Femur (tissue), 1 donor: ENCODE measurements at places on chromosomes 2 and 18.

DNA sequence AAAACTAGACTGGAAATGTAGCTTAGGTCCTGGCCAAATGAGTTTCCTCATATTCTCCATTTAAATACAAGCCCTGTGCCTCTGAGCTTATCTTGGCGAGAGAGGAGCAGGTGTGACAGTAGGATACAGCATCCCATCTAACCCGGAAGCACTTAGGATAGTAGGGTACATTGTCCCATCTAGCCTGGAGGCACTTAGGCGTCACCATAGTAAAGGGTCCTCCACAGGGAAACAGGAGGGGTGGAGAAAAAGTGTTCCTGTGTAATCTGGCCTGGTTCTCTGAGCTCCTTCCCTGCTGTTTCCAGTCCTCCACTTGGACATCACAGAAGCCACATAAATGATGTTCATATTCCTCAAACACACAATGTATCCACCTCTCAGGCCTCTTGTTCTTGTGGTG, 301.4 kb downstream of the GALR1 start:
- no peak for DNase-seq

GRCh38 chr2:229640636-229641035, 73.7 kb downstream of the DNER start:
- DNase-seq, result no peak

DNA sequence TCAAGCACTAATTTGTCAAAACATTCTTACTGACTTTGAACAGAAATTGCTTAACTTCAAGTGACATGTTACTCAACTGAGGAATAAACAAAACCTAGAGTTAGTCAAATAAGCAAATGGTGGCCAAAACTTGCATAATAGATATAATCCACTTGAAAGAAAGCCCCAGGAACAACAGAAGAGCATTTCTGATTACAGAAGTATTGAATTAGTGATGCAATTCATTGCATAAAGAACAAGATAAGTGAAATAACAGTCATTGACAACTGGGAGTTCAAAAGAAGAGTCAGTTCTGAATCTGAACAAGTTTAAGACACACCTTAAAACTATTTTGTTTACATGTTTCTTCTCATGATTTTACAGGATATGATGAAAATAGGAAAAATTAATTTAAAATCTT, 30.8 kb downstream of the COBLL1 start:
- no peak for DNase-seq

- peak; percentile 35 for DNase-seq
These were observed 489.9 kb downstream of the NYAP2 start for GRCh38 chr2:225889452-225889851.

DNA sequence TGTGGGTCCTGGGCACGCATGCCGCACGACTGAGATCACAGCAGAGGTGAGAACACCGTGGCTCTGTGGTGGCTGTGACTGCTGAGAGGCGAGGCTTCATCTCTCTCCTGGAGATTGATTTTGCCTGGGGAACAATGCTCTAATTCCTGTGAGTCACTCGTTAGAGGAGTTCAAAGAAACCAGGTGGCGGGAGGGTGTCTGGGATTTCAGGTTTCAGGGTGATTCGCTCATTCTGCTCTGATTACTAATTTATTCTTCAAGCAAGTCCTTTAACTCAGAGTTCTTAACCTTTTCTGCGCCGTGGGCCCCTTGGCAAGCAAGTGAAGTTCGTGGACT, 56.3 kb downstream of the GLI2 start:
- no peak for DNase-seq

- DNase-seq, result peak; percentile 47
These were observed 34.6 kb downstream of the SETBP1 start for GRCh38 chr18:44715245-44715644.

- no peak for DNase-seq
These were observed 29.9 kb downstream of the SCN7A start for GRCh38 chr2:166464187-166464586.

DNA sequence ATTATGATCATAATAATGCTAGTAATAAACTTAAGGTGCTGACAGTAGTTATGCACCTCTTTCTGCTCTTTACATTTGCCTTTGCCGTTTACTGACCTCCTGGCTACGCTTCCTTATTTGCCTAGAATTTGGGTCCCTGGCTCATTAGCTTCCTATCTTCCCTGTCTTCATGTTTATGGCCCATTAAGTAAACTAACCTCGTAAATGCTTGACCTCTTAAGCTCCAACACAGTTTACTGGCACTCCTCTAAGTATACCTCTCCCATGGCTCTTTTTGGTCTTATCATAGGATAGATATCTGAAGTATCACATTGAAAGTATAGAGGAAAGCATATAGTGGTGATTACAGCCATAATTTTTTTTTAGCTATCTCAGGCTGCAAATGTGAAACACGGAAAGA, 657.3 kb upstream of the SLC39A10 start:
- DNase-seq, result no peak

- no peak for DNase-seq
These were observed 89.8 kb upstream of the MMADHC start for GRCh38 chr2:149677416-149677815.

DNA sequence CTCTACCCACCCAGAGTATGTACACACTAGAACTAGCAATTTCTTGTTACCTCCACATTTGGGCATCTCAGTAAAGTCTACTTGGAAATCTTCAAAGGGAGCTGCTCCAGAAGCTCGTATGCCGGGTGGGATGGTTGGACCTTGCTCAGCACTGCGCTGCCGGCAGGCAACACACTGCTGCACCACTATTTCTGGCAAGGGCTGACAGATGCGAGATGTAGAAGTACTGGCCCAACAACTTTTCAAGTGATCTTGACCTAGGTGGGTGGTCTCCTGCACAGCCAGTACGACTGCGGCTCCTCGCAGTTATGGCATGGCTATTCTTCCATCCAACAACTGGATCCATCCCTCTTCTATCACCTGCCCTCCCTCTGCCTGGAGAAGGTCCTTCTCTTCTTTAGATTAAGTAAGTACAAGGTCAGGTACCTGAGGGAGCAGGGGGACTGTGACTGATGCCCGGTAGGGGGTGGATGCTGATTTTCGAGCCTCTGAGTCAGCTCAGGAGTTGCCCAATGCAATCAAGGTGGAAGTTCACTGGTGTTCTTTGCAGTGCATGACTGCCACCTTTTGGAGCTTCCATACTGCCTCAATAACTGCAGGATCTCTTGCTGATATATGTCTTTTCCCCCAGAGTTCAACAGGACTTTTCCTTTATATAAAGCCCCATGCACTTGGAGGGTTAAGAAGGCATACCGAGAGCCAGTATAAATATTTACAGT, 100.4 kb upstream of the SLC1A4 start:
- DNase-seq, result no peak

GRCh38 chr2:198494931-198495330, 690.5 kb downstream of the PLCL1 start:
- DNase-seq, result no peak

- DNase-seq, result peak; percentile 77
These were observed 57.9 kb downstream of the ARHGEF33 start for GRCh38 chr2:38947241-38948239.

DNA sequence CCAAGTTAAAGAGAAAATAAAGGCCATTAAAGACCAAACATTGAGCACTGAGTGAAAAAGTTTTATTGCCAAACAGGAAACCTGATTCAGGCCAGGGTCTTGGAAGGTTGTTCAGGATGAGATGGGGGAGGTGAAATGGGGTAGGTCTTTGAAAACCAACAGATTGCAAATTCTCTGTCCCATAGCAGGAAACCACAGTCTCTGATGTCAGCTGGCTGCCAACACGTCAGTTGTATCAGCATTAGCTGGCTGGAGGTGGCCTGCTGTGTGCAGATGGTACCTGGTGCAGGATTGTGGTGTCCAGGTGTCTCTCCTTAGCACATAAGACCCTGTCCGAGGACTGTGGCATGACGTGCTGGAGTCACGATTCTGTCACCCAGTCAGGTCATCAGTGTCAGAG, 106.3 kb downstream of the MSH2 start:
- DNase-seq, result no peak

DNA sequence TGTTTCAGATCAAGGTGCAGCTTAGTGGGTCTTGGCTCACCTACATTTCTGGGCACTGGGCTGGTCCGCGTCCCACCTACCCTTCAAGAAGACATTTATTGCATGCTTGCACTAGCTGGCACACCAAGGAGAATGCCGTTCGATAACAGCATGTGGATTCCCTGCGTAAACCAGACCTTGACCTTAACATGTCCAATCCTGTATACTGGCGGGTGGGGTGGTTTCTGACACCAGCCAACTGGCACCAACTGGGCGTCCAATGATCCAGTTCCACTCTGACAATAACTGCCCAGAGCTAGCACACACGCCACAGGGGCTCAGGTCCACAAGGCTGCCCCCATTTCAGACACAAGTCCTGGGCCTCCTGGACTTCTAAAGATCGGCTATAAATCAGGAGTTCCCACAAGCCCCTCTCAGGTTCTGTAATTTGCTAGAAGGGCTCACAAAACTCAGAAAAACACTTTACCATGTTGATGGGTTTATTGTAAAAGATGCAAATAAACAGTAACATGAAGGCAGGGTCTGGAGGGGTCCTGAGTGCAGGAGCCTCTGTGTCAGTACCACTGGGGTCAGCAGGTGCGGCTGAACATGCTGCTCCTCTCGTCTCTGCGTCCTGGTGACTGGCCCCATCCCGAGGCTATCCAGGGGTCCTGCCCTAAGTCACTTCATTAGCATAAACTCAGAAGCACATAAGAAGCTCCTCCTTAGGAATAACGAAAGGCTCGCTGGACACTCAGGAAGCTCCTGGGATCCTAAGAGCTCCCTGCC, 161.8 kb downstream of the HDAC4 start:
- no peak for DNase-seq

GRCh38 chr18:60406721-60407120, 34.1 kb upstream of the MC4R start:
- no peak for DNase-seq

- DNase-seq, result no peak
These were observed 27.1 kb upstream of the STEAP3 start for GRCh38 chr2:119196301-119197125.

DNA sequence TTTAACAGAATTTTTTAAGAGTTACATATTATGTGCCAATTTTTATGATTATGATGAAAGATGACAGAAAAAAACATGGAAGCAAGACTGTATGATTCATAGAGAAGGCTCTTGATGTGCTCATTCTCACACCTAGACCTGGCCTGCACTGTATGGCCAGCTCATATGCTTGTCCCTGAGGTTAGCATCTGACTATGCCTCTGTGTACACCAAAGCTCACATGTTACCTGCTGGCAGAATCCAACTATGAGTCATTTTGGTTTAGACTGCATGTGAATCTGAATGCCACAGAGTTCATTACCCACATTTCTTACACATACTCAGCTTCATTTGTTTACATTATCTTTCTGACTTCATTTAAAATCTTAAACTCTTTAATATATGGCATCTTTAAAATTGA, 139.0 kb downstream of the DSC3 start:
- DNase-seq, result no peak

- DNase-seq, result no peak
These were observed 86.0 kb downstream of the NRP2 start for GRCh38 chr2:205768341-205768740.

GRCh38 chr2:105675841-105676240, 68.9 kb upstream of the NCK2 start:
- no peak for DNase-seq

DNA sequence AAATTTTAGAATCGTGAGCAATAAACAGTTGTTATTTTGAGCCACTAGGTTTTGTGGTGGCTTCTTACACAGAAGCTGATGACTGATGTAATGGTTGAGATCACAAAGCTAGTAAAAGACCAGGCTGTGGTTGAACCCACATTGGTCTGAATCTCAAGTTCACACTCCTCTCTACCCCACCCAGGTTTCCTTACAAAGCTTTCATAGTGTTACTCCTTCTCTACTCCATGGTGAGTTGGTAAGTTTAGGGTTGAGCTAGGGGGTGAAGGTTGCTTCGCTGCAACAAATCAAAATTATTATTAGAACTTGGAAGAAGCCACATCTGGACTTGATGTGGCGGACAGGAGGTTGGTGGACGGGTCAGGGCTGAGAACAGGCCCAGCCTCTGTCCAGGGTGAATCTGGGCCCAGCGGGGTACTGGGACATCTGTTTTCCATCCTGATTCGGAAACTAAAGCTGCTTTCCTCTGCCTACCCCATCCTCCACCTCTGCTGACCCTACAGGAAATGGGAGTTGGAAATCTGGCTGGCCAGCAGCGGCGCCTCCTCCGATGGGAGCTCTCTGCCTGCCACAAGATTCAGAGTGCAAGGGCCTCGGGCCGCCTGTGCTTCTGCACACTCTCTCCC, 86.3 kb downstream of the ZFP36L2 start:
- peak; percentile 72 for DNase-seq

- no peak for DNase-seq
These were observed 233.4 kb downstream of the NDUFA10 start for GRCh38 chr2:239791526-239792404.

- DNase-seq, result no peak
These were observed 1.6 kb upstream of the STK17B start for GRCh38 chr2:196172951-196173350.

GRCh38 chr18:11688972-11689668, at the start of gene GNAL:
GNAL (plus strand) TSS chr18:11689264; CDS start chr18:11689564, 300 bp downstream.
- DNase-seq, result peak; percentile 86

- no peak for DNase-seq
These were observed 21.0 kb downstream of the ZC3H6 start for GRCh38 chr2:112296407-112296806.

- no peak for DNase-seq
These were observed 48.4 kb downstream of the POU3F3 start for GRCh38 chr2:104902317-104902716.

DNA sequence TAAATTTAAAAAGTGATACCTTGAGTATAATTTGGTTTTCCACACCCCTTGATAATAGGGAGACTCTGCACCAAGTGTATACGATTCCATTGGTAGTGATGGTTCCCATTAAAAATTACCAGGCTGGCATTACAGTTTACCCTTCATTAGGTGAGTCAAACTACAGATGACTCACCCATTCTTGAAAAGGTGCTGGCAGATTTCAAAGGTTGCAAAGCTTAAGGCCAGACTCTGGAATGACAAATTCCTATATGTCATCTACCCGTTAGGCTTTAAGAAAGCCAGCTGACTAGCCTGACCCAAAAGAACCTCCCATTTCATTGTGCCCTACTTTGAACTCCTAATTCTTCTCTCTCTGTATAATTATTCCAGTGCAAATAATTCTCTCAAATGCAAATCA, 124.4 kb downstream of the LRRTM4 start:
- no peak for DNase-seq

GRCh38 chr2:235005603-235006259, 53.9 kb downstream of the SH3BP4 start:
- peak; percentile 83 for DNase-seq

DNA sequence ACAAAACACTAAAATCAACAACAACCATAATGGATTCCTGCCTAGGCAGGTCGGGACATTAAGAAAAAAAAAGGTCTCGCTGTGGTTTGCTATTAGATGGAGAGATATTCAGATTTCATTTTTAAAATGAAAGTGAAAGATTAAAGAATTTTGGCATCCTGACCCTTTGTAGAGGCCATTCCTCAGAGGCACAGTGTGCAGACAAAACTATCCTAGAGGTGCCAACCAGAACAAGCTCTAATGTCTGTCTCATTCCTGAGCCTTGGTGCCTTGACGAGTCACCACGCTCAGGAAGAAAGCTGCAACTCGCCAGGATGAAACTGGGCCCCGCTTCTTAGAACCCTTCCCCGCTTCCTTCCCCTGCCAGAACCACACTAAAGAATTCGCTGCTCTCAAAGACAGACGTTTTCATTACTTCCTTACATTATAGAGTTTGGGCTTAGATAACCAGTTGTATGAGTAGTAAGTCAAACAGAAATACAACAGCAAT, 156.0 kb downstream of the TGIF1 start:
- DNase-seq, result peak; percentile 57

- DNase-seq, result no peak
These were observed 271.3 kb upstream of the STON1 start for GRCh38 chr2:48258481-48259149.
